CD4-positive, alpha-beta T cell treated with Interleukin-21 for 1 hour (primary cell): ENCODE measurements at places on chromosomes 12 and 14.

DNA sequence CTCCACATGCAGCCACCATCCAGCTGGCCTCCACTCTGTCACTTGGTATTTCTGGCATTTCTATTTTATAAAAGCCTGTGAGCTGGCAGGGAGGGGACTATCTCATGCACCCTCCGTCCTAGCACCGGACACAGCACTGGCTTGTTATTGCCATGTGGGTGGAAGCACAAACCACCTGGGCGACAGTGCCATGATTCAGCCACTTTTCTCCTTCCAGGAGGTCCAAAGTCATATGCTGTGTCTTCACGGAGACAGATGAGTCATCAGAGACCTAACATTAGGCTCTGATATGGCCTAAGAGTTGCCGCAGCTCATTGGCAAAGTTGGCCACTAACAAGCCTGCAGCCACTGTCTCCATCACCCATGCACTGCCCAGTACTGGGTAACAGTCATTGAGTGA lies 1123.0 kb downstream of the VRK1 start:
- DNase-seq: no peak

GRCh38 chr12:14776236-14776961 lies 26.9 kb downstream of the WBP11 start:
- DNase-seq: peak; percentile 26

DNA sequence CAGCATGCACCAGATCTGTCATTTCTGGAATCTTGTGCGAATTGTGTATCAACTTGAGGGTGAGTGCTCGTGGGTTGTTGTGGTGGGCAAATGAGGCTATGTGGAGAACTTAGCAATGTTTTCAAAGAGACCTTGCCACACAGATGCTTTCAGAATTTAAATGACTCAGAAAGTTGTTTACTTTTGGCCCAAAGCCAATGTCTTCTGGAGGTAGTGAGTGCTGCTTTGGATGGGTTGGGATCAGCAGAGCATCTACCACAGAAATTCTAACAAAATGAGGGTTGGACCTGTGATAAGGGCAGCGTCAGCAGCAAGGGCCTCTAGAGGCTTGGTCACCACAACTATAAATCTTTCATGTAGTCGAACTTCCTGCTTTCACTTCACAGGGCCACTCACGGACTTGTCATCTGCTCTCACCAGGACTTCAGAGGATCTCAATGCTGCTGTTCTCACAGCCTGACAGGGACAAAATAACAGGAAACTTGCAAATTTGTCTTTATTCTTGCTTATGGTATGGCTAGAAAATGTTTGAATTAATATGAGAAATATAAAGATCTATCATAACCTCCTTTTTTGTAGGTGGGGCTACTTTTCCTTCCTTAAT lies 111.4 kb downstream of the DACT1 start:
- no peak for DNase-seq

DNA sequence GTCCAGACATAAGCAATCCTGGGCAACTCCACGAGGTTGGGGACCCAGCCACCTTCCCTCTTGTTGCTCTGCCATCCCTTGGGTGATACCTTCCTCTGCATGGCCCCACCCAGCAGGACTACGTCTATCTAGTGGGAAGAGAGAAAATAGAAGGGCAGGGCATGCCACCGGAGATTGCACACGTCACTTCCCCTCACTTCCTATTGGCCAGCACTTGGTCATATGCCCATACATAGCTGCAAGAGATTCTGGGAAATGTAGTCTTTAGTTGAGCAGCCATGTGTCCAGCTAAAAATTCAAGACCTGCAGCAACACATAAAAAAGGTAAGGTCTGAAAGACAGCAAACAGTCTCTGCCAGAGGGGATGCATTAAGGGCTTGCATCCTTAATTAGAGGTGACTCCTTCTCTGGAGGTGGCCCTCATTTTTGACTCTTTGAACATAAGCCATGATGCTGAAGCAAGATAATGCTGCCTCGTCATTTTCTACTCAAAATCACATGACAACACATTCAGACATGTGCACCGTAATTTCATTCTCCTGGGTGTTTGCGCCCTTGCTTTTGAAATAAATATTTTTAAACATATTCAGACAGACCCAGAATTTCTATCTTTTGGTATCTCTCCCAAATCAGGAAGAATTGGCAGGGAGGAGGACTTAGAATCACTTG lies 91.8 kb upstream of the PWP1 start:
- DNase-seq: no peak

- no peak for DNase-seq
Observed at GRCh38 chr12:34334953-34335743, 312.9 kb downstream of the ALG10 start.

DNA sequence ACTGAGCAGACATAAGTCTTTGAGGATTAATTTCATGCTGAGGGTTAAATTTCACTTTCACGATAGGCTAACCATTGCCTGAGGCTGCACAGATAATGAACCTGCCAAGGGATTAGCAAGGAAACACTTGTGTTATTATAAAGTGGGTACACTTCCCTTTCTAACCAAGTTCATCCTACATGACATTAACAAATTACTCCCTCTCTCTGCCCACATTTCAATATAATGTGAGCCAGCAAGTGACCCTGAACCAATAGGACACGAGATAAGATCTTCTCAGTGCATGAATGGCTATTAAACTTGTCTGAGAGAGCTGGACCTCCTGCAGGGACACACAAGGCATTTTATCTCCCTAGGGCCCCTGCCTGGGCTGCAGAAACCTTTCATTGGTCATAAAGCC lies 173.5 kb downstream of the PAX9 start:
- DNase-seq: no peak

GRCh38 chr12:27782481-27782880 lies 2.4 kb upstream of the MANSC4 start:
- DNase-seq: no peak

GRCh38 chr12:103840462-103840875 lies 565 bp downstream of the NT5DC3 start:
- DNase-seq: no peak

- DNase-seq: no peak
Observed at GRCh38 chr12:67419810-67420209, 150.7 kb downstream of the CAND1 start.
